AG08396 (cell line): ENCODE measurements at places on chromosomes 2 and 18.

GRCh38 chr18:79402977-79403722, 7.4 kb downstream of the NFATC1 start:
- peak; percentile 74 for DNase-seq

DNA sequence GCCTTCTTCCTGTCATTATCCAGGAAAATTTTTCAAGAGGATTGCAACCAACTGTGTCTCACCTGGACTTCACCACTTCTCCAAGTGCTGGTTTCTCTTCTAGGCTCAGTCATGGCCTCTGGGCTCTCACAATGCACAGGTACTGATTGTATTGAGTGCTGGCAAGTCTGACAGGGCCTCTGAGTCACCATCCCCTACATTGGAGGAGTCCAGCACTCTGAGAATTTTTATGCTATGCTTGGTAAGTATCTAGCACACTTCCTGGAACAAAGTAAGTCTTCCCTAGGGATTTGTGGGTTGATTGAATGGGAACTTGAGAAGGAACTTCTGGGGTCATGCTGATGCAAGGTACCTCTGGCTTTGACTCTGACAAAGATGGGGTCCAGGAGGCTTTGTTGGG, 147.2 kb upstream of the CELF4 start:
- no peak for DNase-seq

DNA sequence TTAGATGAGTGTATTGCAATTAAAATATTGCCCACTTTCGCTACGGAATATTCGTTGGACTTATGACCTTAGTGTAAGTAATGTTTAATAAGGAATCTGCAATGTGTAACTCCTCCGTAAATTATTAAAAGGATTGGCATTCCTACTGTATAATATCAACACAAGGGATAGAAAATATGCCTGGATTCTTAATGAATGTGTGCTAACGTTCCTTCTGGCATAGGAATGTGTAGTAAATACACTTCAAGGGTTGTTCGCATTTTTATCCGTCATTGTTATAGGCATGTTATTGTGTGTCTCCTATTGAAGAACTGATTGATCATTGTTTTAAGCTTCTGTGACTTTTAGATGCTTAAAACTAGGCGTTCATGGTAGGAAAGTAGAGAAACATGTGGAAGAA, 134.5 kb downstream of the NEDD4L start:
- no peak for DNase-seq

- DNase-seq: no peak
Measured at GRCh38 chr2:120763508-120763907, 27.8 kb downstream of the GLI2 start.

- DNase-seq: no peak
Measured at GRCh38 chr2:234446404-234447076, 50.3 kb downstream of the ARL4C start.

DNA sequence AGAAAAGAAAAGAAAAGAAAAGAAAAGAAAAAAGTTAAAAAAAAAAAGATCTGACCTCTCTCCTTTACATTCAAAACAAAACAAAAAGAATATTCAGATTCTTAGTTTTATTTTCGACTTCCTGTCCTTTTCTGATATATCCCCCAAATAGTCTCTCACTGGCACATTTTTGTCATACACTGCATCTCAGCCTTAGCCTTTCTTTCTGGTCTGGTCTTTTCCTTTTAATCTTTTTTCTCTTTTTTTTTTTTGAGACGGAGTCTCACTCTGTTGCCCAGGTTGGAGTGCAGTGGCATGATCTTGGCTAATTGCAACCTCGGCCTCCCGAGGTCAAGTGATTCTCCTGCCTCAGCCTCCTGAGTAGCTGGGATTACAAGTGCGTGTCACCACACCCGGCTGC, 1.6 kb upstream of the RIOK3 start:
- DNase-seq: no peak

DNA sequence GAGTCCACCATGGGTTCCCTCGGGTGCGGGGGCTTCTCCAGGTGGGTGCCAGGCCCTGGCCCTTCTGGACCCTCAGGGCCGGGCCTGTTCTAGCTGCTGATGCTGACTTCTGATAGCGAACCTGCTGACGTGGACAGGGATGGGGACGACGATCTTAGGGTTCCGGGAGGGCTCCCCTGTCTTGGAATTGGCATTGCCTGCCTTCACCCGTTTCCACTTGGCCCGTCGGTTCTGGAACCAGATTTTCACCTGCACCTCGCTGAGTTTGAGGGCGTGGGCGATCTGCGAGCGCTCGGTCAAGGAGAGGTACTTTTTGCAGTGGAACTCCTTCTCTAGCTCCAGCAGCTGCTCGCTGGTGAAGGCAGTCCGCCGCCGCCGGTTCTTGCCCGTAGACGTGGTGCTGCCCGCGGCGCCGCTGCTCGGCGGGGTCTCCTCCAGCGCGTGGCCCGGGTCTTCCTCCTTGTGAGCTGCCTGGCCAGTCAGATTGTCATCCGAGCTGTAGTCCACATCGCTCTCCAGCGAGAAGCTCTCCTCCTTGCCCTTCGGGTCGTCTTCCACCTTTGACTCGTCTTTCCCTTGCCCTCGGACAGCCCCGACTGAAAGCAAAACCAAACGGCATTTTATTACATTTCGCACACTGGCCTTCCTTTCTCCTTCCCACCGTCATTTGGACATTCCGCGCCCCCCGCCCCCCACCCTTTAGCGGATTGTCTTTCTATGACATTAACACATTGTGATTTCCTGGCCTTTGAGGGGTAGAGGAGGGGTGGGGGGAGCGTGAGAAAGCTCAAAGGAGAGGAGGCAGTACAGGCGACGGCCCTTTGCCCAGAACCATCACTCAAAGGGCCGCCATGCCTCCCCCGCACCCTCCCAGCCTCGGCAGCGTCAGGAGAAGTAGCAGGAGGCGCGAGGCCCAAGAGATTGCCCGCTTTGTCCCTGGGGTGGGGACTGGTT, 2.1 kb downstream of the GBX2 start:
- peak; percentile 25 for DNase-seq

DNA sequence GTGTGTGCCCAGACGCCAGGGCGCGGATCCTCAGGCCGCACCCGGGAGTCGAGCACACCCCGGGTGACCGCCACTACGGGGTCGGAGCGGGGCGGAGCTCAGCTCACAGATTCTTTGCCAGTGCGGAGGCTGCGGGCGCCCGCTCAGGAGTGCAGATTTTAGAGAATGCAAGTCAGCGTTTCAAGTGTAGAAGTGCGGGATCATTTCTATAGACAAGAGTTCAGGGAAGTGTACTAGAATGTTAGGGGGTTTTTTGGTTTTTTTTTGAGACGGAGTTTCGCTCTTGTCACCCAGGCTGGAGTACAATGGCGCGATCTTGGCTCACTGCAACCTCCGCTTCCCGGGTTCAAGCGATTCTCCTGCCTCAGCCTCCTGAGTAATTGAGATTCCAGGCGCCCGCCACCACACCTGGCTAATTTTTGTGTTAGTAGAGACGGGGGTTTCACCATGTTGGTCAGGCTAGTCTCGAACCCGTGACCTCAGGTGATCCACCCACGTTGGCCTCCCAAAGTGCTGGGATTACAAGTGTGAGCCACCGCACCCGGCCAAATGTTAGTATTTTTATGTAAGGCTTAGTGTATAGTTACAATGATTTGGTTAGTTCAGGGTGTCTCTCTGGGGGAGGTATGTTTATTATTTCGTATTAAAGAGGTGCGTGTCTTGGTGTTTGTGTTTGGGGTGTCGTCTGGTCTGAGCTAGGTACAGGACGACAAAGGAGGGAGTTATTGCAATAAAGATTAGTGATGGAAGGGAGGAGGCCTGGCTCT, 619 bp upstream of the FAM168B start:
- no peak for DNase-seq

DNA sequence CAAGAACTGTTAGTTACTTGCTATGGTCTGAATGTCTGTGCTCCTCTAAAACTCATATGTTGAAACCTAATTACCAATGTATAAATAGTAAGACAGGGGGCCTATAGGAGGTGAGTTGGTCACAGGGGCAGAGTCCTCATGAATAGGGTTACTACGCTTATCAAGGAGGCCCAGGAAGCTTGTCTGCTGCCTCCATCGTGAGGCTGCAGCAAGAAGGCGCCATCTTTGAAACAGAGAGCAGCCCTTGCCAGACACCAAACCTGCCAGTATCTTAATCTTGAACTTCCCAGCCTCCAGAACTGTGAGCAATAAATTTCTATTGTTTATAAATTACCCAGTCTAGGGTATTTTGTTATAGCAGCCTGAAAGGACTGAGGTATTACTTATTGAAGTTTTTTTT, 79.1 kb downstream of the TGIF1 start:
- no peak for DNase-seq

GRCh38 chr2:85736456-85737355, 17.1 kb upstream of the ATOH8 start:
- DNase-seq: no peak

- peak; percentile 12 for DNase-seq
Measured at GRCh38 chr2:196170213-196170605, 1.2 kb downstream of the STK17B start.

DNA sequence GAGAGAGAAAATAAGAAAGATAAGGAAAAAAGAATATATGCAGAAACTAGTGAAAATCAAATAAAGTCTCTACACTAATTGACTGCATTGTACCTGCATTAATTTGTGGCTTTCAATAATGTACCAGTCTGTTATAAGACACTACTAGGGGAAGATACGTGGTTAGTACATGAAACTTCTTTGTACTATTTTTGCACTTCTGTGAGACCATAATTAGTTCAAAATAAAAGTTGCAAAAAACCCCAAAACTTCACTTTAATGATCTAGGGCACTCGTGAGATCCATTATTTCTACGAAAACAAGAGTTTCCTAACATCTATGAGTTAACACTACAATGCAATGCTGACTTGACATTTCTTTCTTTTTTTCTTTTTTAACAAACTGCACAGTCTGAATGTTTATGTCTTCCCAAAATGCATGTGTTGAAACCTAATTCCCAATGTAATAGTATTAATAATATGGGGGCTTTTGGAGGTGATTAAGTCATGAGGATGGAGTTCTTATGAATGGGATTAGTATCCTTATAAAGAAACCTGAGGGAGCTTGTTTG, 162.8 kb upstream of the LRRTM1 start:
- no peak for DNase-seq

DNA sequence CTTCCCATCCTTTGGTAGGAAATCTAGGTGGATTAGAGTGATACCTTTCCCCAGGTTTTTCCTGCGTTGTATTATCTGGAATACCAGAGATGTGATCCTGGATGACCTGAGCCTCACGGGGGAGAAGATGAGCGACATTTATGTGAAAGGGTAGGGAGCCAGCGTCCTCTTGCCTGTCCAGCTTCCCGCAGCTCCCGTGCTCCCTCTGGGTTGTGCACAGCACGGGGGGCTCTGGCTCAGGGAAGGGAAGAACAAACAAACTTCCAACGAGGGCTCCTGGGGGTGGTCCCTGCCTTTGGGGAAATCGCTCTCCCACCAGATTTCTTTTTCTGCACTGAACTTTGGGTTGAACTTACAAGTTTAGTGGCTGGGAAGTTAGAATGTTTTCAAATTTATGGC, 215.7 kb downstream of the DYSF start:
- no peak for DNase-seq

- DNase-seq: no peak
Measured at GRCh38 chr2:109726379-109727270, 67.5 kb upstream of the RGPD5 start.

GRCh38 chr2:239725551-239725890, 299.6 kb downstream of the NDUFA10 start:
- DNase-seq: no peak

DNA sequence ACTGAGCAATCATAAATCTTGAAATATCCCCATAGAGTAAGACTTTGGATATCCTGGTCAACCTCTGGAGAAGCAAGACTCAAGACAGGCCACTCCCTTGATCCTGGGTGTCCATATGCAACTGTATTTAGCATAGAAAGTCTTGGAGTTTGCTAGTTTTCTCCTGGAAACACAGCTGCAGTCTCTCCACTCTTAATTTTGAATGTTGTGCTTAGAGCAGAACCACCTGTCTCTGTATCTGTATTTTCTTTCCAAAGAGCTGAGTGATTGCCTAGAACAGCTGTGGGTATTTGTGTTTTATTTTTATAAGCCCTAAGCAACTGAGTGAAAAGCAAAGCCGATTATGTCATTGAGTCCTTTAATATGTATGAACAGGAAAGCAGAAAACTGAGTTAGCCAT, 64.1 kb upstream of the ADAM23 start:
- no peak for DNase-seq

- DNase-seq: no peak
Measured at GRCh38 chr2:208039376-208040110, 14.2 kb upstream of the PLEKHM3 start.

DNA sequence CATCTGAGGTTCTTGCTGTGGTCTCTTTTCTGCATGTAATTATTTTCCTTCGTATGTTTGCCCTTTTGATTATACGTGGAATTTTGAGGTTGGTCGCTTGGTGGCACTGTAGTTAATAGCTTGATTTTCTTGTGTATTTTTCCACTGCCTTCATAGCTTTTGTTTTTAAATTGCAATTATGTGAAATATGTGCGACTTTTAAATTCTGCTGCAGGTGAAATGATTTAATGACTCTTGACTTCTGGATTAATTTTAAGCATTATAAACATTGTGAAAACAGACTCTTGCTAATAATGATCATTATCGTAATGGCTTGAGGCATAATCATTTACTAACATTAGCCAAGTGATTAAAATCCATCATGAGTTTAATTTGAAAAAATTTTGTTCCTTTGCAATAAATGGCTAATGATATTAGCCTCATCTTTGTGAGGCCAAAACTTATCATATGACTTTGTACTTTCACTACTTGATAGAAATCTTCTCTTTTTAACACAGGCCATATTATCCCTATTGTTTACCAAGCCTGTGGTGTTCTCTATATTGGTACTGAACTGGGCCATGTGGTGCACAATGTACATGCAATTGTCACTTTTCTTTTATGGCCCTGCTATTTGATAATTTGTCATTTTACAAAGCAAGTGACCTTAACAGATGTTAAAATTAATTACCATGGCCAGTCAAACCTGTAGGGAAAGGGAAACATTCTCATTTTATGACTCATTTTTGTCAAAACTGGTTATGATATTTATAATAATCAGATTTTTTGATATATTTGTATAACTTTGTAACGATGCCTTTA, 62.8 kb upstream of the NEUROD1 start:
- DNase-seq: peak; percentile 35

DNA sequence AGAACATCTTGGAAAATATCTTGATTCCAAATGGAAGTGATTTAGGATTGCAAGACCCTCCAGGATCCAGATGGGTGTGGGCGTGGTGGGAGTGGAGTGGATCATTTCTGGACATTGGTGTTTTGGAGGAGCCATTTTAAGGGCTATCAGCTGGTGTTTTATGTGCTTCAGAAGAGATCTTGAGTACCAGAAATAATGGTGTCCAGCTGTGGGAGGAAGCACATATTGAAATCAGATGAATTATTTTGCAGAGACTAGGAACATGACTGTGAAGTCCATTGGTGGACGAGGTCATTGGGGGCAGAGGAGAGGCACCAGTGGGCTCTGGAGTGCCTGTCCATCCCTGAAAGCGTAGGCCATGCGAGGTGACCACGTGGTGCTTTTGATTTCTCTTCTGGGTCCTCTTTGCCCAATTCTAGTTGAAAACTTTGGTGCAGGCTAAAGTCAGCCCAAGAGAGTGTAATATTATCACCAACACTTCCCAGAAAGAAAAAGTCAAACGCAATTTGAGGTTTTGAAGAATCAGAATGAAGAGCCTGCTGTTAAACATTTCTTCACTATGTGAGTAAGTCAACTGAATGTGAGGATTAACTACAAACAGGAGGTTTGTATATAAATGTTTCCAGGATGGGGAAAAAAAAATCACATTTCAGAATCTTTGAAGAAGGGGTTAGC, 31.6 kb downstream of the RNF144A start:
- DNase-seq: no peak

GRCh38 chr2:128777196-128778035, 458.7 kb upstream of the HS6ST1 start:
- no peak for DNase-seq
